Stimulated activated effector memory CD8-positive, alpha-beta T cell treated with anti-CD3 and anti-CD28 coated beads, Interleukin-12 subunit alpha, Interleukin-12 subunit beta, amount 100 ng/mL, for 72 hours (primary cell): ENCODE measurements at places on chromosomes 7 and 10.

GRCh38 chr10:28408237-28408777, 105.4 kb upstream of the MPP7 start:
- DNase-seq, result no peak

DNA sequence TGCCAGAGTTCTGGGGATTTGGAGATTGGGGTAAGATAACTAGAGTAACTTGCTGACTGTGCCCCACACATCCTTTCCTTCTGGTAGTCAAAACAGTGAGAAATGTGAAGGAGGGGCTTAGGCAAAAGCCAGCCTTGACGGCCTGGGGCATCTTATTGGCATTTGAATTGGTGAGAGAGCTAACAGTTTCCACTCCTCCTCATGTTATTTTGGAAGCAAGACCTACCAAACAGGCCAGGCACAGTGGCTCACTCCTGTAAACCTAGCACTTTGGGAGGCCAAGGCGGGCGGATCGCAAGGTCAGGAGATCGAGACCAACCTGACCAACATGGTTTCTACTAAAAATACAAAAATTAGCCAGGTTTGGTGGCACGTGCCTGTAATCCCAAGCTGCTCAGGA, 596.6 kb downstream of the GRM8 start:
- DNase-seq, result no peak

GRCh38 chr7:69908454-69908853, 310.2 kb downstream of the AUTS2 start:
- no peak for DNase-seq

GRCh38 chr7:115293628-115294240, 371.8 kb downstream of the MDFIC start:
- no peak for DNase-seq

DNA sequence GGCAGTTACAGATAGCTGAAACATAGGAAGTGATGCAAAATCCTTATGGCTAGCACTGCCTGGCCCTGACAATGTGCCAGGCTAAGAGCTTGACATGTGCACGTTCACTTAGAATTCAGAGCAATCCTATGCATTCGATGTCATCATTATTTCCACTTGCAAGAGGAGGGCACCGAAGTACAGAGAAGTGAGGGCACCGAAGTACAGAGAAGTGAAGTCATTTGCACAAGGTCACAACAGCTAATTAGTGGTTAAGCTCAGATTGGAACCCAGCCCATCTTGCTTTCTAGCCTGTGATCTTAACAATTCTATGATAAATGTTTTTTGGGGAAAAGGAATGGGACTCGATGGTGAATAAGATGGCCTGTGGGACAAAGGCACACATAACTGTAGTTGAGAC, 73.4 kb downstream of the ARHGAP22 start:
- DNase-seq, result no peak

DNA sequence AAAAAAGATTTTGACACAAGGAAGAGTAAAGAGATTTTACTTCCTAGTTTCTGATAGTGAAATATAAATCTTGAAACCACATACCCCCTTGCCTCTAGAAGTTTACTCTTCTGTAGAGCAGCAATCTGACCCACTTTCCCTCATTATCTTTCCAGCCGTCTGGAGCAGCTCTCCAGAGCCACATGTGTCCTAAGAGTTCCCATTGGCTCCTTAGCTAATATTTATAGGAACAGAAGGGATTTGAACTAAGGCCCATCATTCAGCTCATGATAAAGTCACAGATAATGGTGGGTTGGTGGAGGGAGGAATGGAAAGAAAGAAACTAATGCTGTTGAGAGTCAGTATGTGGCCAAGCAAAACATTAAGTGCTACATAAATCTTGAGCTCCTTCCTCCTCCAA, 121.8 kb downstream of the INHBA start:
- no peak for DNase-seq

GRCh38 chr10:103745341-103746247, 109.8 kb downstream of the SH3PXD2A start:
- no peak for DNase-seq

DNA sequence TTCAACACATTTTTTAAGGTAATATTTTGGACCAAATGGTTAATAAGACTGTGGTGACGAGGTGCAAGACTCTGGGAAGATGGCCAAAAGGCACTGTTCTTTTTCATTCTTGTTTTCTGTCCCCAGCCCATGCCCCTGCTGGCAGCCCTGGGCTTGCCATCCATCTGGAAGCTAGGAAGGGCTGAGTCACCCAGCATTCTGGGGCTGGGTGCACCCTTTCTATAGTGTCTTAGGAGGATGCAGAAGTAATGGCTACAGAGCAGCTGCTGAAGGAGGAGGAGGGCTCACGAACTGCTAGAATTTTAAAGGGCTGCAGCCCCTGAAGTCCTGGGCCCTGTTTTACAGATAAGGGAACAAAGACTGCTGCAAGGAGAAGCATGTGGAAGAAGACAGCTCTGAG, 42.8 kb upstream of the ZNF32 start:
- DNase-seq, result no peak

GRCh38 chr10:86020134-86020533, 346.5 kb downstream of the GRID1 start:
- no peak for DNase-seq

GRCh38 chr7:144468990-144469732, 65.7 kb upstream of the NOBOX start:
- no peak for DNase-seq

DNA sequence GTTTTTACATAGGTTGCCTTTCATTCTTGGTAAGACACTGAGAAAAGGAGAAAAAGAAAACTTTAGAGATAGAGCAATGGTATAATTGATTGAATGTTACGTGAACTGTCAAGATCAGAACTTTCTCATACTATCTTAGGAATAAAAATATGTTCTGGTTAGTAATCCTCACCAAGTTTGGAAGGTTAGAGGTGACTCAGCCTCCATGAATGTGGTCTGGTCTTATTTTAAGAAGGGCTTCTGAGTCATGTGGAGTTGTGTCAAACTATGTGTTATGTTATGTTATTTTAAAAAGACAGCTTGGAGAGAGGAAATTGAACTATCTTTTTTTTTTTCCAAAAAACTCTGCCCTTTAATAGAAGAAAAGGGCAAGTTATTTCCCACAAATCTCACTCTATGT, 458.6 kb upstream of the KLF6 start:
- peak; percentile 37 for DNase-seq

GRCh38 chr7:140036224-140036962, 26.4 kb downstream of the PARP12 start:
- no peak for DNase-seq

- DNase-seq, result no peak
These were observed 13.0 kb downstream of the MCMBP start for GRCh38 chr10:119859420-119860258.

- DNase-seq, result no peak
These were observed 236.3 kb downstream of the BAMBI start for GRCh38 chr10:28913436-28914237.

- DNase-seq, result no peak
These were observed 87.1 kb downstream of the AASS start for GRCh38 chr7:122056977-122057376.

DNA sequence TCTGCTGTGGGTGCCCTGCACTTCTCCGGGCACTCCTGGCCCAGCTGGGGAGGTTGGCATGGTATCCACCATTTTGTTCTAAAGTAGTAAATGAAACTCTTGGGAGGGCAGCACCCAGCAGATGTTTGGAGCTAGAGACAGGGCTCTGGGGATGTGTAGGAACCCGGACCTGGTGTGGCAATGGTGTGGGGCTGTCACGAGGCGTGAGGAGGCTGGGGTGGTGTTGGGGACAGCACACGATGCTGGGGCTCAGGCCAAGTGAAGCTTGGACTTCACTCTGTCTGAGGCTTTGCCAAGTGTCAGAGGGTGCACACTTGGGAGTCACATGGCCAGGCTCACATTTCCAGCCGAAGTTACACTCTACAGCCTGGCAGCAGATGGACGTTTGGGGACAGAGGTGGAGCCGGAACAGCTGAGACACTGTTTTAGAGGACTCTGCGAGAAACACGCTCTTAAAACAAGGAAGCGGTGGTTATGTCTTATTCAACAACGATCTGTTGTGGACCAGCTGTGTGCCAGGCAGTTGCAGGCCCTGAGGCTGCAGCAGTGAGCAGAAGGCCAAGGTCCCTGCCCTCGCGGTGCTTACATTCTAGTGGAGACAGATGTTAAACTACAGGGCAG, 118.2 kb downstream of the CUX1 start:
- no peak for DNase-seq

DNA sequence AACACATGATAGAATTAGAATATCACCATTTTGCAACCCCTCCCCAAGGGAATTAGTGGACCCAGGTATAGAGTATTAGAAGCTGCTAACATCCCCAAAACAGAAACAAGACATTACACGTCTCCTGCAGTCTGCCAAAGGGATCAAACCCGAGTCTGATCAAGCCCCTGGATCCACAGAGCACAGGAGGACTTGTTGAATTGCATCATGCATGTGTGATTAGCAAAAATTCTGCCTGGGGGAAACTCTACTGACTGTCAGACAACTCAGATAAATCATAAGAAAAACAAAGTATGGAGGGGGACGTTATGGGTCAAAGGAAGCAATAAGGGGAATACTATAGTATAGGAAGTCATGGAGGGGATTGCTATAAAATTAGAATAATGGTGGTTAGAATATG, 116.8 kb upstream of the FGFR2 start:
- DNase-seq, result no peak

- DNase-seq, result no peak
These were observed 71.5 kb upstream of the SMNDC1 start for GRCh38 chr10:110376021-110376766.
